ENCODE measurements at places on chromosomes 1 and 21.

- DNase-seq, result no peak
These were observed 78.9 kb upstream of the CAMK1G start for GRCh38 chr1:209504571-209504970.

DNA sequence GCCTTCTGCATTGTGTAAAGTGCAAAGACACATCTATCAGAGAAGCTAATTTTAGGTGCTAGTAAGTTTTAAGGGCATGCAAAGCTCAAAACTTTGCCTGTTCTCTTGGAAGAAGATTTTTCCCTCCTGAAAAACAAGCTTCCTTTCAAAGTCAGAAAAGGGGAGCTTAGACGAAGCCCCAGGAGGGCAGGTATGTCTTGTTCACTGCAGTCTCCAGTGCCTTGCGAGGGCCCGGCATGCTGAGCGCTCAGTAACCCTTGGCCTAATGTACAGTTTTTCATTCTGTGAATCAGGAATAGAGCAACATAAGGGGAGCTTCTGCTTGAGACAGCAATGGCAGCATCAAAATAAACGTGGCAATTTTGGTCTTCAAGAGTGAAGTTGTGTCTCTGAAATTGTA, 35.0 kb downstream of the GALNT2 start:
- no peak for DNase-seq

- no peak for DNase-seq
These were observed 212.0 kb downstream of the DYRK1A start for GRCh38 chr21:37578471-37579126.

DNA sequence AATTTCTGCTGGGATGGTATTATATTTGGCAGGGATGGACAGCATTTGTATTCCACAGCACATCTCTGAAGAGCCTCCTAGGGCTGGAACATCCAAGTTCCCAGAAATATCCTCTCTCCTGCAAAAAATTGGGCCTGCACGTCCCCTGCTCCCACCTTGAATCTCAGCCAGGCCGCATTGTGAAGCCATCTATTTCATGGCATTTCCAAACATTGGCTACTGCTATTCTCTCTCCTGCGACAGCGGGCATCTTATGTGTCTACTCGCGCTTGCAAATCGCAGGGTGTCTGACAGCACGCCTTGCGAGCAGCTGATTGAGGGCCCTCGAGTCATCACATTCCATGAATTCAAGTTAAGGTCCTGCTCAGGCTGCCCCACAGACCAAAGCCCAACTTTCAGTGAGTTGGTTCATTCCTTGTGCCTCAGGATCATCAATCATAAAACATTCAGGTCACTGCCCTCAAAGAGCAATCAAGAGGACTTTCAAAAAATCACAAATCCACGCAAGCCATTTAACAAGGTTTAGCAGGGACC, 15.8 kb downstream of the RGS8 start:
- DNase-seq, result no peak

GRCh38 chr21:18959817-18960216, 556.2 kb upstream of the TMPRSS15 start:
- DNase-seq, result no peak

DNA sequence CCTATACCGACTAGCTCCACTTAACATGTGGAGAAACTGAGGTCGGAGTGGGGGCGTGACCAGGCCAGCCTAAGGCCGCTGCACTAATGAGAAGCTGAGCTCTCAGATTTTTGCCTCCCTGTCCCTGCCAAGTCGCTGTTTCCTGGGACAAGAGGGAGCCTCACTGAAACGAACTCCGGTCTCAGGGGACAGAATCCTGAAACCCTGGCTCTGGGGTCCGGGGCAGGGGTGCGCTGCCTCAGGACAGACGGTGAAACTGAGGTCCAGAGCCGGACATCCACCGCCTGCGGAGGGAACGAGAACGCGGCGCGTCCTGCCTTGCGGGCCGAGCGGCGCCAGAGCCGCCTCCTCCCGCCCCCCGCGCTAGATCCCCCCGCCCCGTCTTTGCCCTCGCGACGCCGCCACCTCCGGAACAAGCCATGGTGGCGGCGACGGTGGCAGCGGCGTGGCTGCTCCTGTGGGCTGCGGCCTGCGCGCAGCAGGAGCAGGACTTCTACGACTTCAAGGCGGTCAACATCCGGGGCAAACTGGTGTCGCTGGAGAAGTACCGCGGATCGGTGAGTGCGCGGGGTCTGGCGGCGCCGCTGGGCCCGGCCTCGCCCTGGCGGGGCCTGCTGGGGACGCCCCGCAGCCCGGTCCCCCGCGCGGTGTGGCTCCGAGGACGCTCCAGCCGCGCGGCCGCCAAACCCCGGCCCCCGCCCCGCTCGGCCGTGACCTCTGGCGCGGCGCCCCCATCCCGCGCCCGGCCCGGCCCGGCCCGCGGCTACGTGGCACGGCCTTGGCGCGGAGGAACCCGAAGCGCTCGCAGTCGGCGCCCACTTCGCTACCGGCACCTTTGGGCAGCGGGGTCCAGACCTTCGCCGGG, at the start of gene GPX7:
TSS of gene GPX7 (plus strand) at position 381 of the 865 bp plus-strand sequence. CDS start at position 420, 39 bp downstream.
- peak; percentile 53 for DNase-seq

- no peak for DNase-seq
These were observed 364 bp upstream of the BCAR3 start for GRCh38 chr1:93681989-93682412.

DNA sequence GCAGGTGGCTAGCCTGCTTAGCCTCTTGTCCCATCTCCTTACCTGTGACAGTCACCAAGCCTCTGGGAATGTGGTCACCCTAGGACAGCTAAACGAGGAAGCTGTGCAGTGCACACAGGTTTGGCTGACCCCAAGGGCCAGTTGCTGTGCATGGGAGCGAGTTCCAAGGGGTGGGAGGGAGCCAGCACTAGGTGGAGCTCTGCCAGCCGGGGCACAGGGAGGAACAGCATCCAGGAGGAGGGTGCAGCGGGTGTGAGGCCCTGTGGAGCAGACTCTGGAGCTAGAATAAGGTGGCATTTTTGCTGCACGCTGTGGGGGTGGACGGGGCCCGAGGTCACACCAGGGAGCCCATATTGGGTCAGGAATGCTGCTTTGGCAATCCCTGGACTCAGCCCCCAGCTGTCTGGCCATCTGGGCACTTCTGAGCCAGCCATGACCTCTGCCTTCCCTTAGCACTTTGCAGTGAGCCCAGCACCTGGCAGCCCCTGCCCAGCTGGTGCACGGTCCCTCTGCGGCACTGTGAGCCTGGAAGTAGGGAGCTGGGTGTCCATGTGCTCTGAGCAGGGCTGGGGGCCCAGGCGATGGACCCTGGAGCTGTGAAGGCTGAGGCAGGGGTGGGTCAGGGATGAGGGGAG, 8.7 kb downstream of the PDXK start:
- DNase-seq, result no peak

DNA sequence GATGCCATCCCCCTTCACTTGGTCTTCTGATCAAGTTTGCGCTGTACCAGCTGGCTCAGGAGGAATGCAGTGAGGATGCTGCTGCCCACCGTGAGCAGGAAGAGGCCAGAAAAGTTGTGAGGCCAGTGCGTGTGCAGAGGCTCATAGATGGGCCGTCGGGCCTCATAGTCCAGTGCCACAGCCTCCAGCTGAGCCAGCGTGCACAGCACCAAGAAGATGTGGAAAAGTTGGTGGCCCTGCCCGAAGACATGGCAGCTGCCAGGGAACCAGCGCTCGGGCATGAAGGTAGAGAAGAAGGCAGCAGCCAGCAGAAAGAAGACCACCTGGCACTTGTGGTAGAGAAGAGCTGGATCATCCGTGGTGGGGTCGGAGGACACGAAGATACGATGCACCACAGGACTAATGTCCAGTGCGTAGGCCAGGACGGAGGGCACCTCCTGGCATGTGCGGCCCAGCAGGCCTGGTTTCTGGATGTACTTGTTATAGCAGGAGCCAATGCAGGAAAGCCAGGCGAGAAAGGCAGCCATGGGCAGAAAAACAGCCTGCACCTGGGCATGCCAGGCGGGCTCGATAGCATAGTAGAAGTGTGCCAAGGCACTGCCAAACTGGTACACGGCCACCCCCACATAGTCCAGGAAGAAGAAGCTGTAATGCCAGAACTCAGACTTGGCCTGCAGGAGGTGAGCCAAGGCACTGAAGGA, 3.7 kb upstream of the AUNIP start:
- DNase-seq, result no peak

GRCh38 chr21:27240839-27241238, 274.0 kb upstream of the ADAMTS5 start:
- no peak for DNase-seq

DNA sequence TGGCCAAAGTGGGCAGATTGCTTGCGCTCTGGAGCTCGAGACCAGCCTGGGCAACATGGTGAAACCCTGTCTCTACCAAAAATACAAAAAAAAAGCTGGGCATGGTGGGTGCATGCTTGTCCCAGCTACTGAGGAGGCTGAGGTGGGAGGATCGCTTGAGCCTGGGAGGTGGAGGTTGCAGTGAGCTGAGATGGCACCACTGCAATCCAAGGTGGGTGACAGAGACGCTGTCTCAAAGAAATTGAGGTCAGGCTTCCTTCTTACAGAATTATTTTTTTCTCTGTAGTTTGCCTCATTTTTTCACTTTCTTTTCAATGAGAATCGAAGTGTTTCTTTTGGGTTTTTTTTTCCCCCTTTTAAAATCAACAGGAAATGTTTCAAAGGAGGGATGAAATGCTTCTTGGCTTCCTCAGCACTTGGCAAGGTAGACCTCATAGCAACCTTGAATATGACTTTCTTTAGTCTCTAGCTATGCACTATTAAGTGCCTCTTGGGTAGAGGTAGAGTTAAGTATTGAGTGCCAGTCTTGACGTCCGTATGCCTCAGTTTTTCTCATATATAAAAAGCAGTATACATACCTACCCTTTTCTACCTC, 40.3 kb downstream of the MDM4 start:
- DNase-seq, result no peak

DNA sequence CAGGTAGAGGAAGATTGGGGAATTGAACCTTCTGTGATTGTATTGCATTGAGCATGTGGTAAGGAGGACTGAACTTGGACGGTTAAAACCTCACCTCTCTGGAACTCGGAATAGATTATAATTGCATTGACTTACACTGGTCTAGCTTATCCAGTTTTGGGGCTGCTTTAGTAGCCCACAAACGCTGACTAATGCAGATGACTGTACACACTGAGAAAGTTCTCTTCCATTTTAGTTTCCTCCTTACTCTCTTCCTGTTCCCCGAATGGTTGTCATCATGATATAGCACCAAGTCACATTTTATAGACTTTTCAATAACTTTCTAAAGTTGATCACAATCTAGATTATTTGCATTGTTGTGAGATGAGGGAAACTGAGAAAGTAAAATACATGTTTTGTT, 78.2 kb downstream of the NFIA start:
- no peak for DNase-seq

DNA sequence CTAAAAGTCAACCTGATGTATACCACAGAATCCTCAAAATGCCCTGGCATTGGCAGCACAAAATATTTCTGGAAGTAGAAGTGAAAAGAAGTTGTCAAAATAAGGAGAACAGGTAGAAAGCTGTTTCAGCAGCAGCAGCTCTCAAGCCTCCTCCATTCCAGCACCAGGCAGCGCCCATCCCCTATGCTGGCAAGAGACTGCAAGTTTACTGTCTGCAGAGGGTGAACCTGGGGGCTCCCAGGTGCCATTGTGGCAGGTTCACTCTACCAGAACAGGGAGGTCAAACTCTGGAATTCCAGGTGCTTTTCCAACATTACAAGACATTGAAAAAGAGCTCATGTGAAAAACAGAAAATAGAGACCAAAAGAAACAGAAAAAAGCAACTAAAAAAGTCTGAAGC, 128.8 kb upstream of the CTTNBP2NL start:
- DNase-seq, result no peak

DNA sequence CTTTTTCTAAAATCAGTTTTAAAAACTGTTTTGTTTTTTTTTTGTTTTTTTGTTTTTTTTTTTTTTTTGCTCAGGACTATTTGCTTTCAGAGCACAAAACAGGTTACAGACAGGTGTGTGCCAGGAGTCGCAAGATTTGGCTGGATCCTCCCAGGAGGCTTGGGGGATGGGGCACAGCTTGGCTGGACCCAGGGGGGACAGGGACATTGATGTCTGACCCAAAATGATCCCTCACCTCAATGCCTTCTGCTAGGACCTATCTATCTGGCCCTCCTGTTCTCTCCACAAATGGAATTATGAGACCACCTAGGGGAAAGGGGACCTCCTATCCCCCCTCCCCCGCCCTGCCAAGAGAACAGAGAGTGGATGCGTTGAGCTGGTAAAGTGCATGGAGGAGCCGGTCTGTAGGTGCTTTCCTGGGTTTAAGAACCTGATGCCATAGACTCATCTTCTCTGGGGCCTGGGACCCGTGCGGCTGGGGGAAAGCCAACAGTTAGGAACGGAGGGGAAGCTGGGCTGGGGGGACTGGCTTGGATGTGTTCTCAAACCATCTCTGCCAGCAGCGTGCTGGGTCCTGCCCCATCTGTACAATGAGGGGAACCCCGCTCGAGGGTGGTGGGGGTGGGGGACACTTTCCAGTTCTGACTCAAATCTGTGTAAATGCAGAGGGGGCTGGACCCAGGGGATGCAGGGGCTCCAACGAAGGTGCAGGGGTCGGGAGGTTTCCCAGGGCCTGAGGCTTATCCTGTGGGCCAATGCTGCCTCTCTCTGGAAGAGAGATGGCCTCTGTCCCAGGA, 28.9 kb downstream of the RUNX3 start:
- DNase-seq, result no peak

GRCh38 chr21:31946231-31946630, 73.4 kb downstream of the HUNK start:
- DNase-seq, result no peak

DNA sequence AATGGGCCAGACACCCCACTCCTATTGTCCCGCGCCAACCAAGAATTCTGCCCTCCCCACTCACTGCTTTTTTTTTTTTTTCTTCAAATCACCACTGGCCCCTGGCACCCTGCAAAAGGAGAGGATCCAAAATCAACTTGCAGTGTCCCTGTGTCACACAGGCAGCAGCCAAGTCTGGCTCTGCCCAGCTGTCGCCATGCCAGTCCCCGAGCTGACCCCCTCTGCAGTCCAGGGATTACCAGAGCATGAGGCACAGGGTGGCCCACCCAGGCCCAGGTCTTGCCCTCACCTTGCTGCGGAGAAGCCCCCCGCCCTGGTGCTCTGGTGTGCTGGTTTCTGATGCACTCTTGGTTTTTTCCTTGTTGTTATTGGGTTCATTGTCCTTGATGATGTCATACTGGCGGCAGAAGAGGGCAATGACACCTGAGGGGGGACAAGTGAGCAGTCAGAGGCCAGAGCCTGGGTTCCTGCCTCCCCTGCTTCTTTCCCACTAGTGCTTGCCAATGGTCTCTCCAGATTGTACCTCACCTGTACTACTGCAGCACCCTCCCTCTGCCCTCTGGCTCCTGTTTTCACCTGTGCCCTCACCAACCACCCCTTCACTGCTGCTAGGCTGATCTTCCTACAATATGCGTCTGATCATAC, 6.2 kb downstream of the FNDC5 start:
- DNase-seq, result no peak

GRCh38 chr21:38806942-38807284, 1.2 kb downstream of the ETS2 start:
- DNase-seq, result no peak

DNA sequence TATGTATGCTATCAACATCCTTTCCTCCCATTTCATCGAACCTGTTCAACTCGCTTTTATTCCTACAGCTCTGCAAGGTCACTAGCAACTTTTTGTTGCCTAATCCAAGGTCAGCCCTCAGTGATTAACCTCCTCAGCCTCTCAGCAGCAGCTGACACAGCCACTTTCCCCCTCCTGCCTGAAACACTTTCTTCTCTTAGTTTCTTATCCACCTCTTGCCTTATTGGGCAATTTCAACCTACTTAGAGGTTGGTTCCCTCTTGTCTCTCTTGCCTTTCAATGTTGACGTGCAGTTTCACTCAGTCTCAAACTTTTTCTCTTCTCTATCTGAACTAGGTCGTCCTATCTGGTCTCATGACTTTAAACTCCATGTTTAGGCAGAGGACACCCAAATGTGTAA, 156.3 kb downstream of the C1orf94 start:
- no peak for DNase-seq
